Right ventricle myocardium inferior (tissue), 1 donor: ENCODE measurements at places on chromosomes 2 and 18. TPM values are rescaled to one million over a fixed set of nuclear protein-coding genes. Genes with fewer than 3 reads are reported as not detected.

- no peak for DNase-seq
Measured at GRCh38 chr2:202317080-202317857, 51.7 kb downstream of the NOP58 start.

DNA sequence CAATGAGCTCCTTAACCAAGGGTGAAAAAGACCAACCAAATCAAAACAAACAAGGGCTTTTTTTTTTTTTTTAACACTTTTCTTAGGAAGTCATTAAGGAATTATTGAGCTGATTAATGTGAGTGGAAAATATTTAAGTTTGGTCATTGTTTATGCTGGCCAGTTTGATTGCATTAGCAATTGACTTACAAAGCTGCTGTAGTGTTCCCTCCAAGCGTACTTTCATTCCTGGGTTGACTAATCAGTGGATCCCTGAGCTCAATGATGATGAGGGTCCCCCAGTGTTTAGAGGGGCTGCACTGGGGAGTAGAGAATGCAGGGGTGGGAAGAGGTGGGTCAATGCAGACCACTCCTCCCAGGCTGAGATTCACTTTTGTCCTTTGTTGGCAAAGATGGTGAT, 119.3 kb downstream of the PRKCE start:
- DNase-seq, result no peak

GRCh38 chr2:172962824-172963223, 112.8 kb upstream of the MAP3K20 start:
- DNase-seq, result no peak

GRCh38 chr2:205176546-205176945, 505.8 kb upstream of the NRP2 start:
- DNase-seq, result no peak

- DNase-seq, result no peak
Measured at GRCh38 chr2:99256677-99257076, 1.2 kb upstream of the LYG2 start.

GRCh38 chr18:22934789-22935188, 1.7 kb downstream of the RBBP8 start:
- no peak for DNase-seq

GRCh38 chr18:70431203-70431624, 142.4 kb downstream of the SOCS6 start:
- no peak for DNase-seq

DNA sequence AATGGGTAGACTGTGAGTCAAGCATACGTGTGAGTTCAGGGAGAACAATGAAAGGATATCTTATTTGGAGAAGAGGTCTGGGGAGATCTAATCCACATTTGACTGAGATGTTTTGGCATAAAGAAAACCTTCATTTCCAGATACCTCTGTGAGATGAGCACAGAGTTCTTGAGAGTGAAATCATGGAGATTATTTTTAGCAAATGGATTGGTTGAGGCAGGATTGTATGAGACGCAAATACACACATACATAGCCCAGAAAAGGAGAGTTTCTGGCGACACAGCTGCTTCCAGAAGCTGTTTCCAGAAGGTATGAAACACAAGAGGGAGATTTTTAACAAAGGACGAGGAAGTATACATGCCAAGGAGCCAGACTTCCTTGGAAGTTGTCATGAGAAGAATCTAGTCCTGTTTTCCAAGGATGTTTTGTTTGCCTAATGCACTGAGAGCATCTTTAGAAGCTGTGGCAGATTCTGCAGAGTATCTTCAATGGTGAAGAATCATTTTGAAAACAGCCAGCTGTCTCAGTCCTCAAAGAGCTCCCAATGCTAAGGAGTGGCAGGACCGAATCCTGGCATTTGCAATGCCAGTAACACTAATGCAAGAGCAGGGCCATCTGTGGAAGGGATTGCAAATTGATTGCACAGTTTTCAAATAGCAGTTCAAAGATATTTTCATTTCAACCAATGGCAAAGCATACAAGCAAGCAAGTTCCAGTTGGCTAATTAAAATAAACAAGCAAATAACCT, 177.2 kb downstream of the SETBP1 start:
- DNase-seq, result no peak

- no peak for DNase-seq
Measured at GRCh38 chr2:144469798-144470197, 50.1 kb downstream of the ZEB2 start.

DNA sequence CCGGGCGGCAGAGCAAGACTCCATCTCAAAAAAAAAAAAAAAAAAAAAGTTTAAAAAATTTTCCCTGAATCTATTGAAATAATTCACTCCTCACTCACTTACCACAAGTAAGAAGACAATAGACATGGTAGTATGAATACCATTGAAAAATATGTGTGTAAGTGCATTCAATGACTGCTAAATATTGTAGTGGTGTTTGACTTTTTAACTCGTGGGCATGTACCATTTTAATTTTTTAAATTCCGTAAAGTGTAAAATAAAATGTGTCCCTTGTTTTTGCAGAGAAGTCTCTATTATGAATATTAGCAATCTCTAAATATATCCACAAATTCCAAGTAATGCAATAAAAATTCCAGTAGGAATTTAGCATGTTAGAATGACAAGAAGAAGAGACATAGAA, 134.1 kb downstream of the COPS8 start:
- DNase-seq, result no peak

GRCh38 chr2:50103442-50103841, 928.5 kb downstream of the NRXN1 start:
- DNase-seq, result no peak

DNA sequence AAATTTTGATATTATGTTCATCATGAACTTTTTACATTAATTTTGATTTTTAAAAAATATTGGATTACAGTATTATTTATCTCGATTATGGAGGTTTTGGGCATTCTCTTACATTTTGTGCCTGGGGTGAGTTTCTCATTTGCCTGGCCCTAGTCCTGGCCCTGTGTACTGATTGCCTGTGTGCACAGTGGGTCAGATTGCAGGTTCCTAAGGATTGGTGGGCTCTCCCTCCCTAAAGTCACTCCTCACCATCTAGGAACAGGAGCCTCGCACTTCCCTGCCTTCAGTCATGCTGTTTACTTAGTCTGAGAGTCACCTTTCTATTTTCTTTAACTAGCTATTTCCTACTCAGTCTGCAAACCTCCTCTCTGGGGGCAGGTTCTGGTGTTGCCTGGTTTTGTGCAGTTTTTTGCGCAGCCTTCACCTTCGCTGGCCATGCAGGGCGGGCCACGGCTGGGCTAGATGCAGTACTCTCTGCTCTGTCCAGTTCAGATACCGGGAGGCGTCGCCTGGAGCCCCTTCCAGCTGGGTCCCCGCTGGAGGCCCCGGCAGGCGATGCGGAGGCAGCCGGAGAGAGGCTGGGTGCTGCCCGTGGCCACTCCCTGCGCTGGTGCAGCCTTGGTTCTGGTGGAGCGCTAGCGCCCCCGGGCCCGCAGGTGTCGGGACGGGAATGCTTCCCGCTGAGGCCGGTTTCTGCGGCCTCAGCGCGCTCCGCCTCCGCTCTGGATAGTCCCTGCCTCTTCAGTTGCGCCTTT, 23.3 kb upstream of the MC5R start:
- peak; percentile 84 for DNase-seq

DNA sequence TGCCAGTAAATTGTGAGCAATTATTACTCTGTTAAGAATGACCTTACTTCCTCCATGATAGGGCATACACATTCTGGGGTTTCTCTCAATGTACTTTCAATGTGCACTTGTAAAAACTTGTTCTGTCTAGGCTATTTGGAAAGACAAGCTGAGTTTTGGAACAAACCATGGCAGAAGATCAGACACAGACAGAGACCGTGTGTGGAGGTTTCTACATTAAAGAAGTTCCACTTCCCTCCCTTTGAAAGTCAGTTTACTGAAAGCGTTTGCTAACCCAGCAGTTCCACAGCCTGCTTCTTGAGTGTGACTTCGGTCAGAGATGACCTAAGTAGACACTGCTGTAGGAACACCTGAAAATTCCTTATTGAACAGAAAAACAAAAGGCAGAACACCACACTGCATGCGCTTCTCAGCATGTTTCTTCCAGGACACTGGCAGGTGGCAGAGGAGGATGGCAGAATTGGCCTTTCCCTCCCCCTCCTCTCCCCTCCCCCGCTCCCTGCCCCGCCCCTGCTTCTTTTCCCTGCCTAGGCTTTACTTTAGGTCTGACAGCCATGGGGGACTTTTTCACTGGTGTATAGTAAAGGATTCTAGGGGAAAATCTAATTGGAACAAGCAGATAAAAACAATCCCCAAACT, 109.8 kb downstream of the NOL10 start:
- no peak for DNase-seq

DNA sequence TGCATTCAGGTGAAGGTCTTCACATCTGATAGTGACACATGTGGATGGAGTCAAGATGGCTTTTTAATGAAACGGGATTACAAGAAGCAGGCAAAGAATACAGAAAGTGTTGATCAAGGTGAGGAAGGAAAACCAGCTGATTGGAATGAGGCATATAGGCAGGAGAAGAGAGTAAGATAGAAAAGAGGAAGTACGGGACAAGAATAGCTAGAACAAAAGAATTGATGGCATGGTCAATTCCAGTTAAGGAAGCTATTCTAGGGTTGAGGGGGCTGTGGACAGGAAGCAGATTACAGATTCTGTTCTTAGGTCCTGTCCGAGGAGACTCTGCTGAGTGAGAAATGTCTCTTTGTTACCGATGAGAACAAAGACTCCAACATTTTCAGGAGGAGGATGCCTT, 13.2 kb upstream of the NCK2 start:
- no peak for DNase-seq

DNA sequence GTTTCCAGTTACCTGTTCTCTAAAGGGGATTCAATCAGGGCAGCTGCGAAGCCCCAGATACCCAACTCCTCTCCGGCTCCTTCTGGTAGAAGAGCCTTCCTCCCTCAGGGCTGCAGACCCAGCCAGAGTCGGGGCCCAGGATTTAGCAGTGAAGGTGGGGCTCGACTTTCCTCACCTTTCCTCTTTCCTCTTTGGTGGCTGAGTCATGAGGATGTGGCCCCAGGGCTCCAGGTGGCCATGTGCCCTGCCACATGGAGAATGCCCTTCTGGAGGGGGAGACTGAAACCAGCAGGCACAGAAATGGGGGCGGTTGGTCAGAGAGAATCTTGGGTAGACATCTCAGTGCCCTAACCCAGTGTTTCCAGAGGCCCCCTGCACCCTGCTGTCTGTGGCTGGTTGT, 402.6 kb downstream of the NBAS start:
- no peak for DNase-seq

DNA sequence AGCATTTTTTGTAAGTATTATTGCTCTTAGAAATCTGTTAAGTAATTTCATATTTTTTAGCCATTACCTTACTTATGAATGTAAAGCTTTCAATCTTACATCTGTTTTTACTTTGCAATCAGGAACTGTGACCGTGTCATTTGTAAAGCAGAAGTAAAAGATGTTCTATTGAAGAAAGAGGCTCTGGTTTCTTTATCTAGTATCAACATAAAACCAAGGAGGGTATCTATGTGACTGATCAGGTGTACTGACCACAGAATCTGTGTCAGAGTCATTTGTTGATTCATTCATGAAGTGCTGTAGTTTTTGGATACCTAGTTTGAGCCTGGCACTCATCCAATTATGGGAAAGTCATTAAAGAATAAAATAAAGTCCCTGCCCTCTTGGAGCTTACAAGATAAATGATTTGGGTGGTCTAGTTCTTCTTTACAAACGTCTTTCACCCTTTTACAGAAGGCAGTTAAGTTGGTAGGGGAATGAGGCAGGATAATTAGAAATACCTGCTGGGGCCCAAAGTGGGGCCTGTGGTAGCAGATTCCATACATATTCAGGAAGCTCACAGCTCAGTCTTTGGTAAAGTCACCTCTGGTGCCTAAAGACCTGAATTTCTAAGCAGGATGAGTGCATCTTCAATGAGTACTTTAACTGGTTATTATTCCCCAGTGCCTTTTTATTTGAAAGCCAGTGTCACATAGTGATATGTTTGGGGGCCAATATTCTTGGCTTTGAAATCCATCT, 260.6 kb upstream of the NT5C1B start:
- DNase-seq, result no peak

- no peak for DNase-seq
Measured at GRCh38 chr2:210620456-210620855, 64.1 kb downstream of the CPS1 start.

DSG3 gene
- total RNA-seq, result not detected

GALNT3 gene
- not detected for total RNA-seq

C2orf80 gene
- not detected for total RNA-seq

IL1B gene
- total RNA-seq, result not detected

MDH1B gene
- 0.68 TPM for total RNA-seq

CLIP4 gene
- total RNA-seq, result 26.2 TPM

EML6 gene
- total RNA-seq, result 0.16 TPM

MTLN gene
- total RNA-seq, result 225 TPM

LRRC30 gene
- total RNA-seq, result not detected

CHRNA1 gene
- 0.19 TPM for total RNA-seq

PARD3B gene
- total RNA-seq, result 7.8 TPM

CHRND gene
- not detected for total RNA-seq

SLC9A4 gene
- total RNA-seq, result not detected

REG3G gene
- not detected for total RNA-seq

C1QL2 gene
- not detected for total RNA-seq

POTEI gene
- not detected for total RNA-seq

UGT1A4 gene
- not detected for total RNA-seq

LYG2 gene
- total RNA-seq, result not detected
